ENCODE measurements at places on chromosomes 2 and 18. TPM values are rescaled to one million over a fixed set of nuclear protein-coding genes. Genes with fewer than 3 reads are reported as not detected.
A peak's percentile ranks its signal among the peaks of the same experiment; 100 is the strongest.

DNA sequence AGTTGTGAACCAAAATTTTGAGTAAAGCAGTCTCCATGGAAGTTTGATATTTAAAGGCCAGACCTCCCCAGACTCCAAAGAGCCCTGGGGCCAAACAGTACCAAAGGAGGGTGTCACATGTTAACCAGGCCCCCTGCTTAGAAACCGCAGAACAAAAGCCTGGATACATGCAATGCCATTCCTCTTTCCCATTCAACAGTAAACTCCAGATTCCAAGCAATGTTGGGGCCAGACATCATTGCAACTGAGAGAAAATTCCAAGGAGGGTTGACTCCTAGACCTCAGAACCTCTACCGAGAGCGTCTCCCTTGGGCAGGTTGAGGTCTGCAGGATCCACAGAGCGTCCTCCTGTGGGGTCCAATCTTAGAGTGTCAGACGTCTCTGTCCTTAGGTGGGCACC is 404.4 kb upstream of the SYT4 start:
- DNase-seq = no peak

DNA sequence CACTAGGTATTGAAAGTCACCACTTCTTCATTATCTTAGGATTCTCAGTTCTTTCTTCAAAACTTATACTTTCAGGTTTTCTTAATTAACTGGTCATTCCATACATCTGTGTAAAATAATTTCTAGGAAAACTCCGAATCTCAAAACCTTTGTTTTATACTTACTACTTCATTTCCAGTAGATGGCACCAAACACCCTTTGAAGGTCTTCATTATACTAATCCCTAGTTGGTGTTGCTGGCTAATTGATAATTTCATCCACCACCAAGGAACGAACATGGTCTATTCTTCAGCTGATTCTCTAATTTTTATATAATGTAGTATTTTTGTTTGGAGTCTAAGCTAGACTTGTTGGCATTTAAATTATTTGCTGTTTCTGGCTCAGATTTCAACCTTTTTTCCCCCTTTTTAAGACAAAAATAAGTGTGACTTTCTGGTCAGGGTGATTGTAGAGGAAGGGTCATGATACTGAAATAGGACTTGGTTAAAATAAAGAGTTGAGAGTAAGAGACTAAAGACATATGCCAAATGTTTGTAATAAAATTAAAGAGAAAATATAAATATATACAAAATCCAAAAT is 2.8 kb upstream of the MXD1 start:
- DNase-seq = no peak

DNA sequence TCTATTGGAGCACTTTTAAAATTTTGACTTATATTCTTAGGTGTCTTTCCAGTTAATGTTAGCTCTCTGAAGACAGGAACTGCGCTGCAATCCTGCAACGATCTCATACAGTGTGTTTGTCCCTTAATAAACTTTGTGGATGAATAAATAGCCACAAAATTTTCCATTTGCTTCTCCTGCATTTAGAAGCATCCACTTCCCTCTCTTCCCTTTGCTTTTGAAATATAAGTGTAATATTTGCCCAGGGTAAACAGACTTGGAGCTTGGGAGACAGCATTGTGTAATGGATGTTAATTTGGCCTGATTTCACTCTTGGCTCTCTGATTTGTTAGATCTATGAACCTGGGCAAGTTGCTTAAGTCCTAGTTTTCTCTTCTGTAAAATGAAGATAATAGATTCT is 58.2 kb upstream of the CD28 start:
- DNase-seq = no peak

Gene SLC23A3
- total RNA-seq = 0.55 TPM

Gene SERPINB4
- total RNA-seq = 0.53 TPM

DNA sequence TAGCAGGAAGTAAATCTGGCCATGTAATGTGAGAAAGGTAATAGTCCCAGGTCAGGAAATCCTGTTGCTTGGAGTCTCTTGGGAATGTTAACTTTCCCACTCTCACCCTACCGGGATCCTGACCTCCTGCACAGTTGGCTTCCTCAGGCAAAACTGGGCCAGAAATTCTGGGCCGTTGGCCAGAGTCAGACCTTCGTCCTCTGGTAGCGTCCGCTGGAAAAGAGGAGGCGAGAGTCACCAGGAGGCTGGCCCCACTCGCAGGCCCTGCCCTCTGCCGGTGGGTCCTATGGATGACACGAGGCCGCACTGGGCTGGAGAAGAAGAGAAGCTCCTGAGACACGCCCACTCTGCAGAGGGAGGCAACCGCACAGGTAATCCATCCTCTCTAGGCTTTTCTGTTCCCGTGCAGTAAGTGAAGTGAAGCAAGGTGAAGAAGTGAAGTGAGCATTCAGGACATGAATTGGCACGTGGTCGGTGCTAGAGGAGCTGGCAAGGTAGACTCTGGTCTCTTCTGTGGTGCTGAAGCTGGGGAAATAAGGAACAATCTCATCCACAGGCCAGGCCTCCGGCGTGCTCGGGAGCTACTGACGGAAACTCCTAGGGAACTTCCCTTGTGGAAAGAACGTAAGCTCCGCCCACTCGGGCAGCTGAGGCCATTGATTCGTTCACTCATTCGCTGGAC is 182.7 kb upstream of the GLI2 start:
- peak; percentile 94 for DNase-seq

Gene MOCOS
- 5.3 TPM for total RNA-seq

Gene NIFK
- total RNA-seq = 72.4 TPM

DNA sequence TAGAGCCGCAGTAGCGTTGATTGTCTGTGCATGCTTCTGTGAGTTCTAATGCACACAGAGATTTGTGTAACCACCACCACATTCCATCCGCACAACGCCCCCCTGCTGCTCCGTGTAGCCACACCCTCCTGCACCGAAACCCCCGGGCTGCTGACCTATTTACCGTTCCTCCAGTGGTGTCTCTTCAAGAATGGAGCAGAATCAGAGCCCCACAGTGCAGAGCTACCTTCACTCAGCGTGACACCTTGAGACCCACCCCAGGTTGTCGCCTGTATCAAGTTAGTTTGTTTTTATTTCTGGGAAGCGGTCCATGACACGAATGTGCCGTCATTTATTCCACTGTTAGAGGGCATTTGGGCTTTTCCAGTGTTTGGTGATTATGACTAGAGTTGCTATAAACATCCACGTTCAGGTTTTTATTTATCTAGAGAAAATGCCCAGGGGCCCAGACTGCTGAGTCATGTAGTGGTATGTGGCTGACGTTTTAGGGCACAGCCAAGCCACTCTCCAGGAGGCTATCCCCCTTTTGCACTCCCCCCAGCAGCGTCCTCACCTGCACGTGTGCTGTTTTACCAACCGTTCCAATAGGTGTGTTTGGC is 266.8 kb downstream of the NDUFA10 start:
- no peak for DNase-seq

Gene CD302
- total RNA-seq = 2.5 TPM

Gene FKBP7
- total RNA-seq = 3.2 TPM

Gene CTLA4
- total RNA-seq = not detected

- peak; percentile 51 for DNase-seq
Measured at GRCh38 chr2:63049211-63049969, 1.2 kb upstream of the OTX1 start.

GRCh38 chr18:45086777-45087176 is 406.1 kb downstream of the SETBP1 start:
- DNase-seq = no peak

- no peak for DNase-seq
Measured at GRCh38 chr2:195407783-195408182, 249.2 kb upstream of the SLC39A10 start.

DNA sequence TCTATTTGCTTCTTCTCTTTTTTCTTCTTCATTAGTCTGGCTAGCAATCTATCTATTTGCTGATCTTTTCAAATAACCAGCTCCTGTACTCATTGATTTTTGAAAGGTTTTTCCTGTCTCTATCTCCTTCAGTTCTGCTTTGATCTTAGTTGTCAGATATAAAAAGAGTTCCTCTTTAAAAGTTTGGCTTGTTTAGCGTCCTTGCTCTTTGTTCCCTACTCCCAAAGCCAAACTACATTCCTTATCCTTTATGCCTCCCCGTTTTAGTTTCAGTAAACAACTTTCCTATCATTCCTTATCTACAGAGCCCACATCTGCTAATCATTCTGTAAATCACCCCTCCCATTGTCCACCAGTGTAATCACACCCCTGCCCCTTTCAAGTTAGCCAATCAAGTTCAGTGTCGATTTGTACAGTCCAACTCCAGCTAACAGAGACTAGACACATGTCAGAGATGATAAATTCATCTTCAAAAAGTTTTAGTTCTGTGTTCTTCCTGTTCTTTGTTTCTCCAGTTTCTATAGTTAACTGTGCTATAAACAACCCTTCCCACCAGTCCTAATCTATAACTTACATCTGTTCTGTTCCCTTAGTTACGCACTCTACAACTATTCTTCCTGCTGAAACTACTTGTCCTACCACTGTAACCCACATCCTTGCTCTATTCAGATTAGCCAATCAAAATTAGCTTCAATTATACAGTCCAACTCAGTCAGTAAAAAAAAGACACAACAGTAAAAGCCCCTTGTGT is 44.4 kb downstream of the TFPI start:
- DNase-seq = no peak

GRCh38 chr2:45964223-45964841 is 312.9 kb downstream of the PRKCE start:
- DNase-seq = no peak

DNA sequence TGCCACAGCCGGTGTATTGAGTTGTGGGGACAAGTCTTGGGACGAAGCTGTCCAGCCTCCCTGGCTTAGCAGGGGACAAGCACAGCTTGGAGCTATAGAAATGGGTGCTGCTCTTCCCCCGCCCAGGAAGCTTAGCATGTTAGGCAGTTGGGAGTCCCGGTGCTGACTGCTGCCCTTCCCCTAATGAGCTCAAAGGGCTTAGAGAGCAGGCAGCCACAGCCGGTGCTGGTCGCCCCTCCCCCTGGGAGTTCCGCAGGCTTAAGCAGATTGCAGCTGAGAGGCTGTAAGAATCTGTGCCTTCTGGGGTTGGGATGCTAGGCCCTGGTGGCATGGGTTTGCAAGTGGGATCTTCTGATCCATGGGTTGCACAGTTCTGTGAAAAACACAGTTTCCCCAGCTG is 237.3 kb downstream of the DCDC2C start:
- no peak for DNase-seq

GRCh38 chr2:144812288-144812687 is 292.4 kb upstream of the ZEB2 start:
- DNase-seq = no peak

Gene IRS1
- total RNA-seq = 18.6 TPM

DNA sequence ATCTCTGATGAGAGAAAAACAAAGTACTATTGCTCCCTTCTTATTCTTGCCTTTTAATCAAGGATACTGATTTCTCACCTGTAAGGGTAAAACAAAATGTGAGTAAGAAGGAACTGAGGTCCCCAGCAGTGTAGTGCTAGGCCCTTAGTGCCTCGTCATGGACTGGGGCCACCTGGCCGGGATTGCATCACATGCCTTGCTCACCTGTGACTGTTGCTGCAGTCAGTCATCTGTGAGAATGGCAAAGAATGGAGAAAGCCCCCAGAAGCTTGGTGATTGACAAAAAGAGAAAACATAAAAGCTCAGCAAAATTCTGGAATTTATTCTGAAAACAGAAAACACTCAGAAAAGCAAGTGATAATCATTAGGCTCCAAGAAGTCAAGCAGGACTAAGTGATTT is 63.4 kb downstream of the SPATS2L start:
- DNase-seq = peak; percentile 31

- no peak for DNase-seq
Measured at GRCh38 chr2:24917086-24917485, 3.0 kb downstream of the ADCY3 start.

- DNase-seq = no peak
Measured at GRCh38 chr2:30666266-30666874, 140.9 kb downstream of the CAPN13 start.

DNA sequence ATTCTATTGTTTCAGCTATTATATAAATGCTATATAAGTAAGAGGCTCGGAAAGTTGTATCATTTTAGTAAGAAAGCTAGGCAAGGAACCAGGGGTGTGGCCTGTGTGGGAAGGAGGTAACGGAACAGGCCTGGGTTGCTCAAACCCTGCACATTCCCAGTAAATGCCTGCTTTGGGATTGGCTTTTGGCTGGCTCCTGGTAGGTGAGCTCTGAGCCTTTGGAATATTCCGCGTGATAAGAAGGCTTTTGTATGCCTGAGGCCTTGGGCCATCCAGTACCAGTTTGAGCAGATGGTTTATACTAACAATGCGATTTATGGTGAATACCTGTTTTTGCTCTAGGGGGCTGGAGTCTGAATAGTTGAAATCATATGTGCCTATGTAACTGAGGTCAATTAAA is 42.6 kb upstream of the CDH20 start:
- no peak for DNase-seq

GRCh38 chr2:200725596-200725995 is 86.1 kb upstream of the BZW1 start:
- no peak for DNase-seq

- no peak for DNase-seq
Measured at GRCh38 chr2:223654384-223654915, 52.3 kb upstream of the SCG2 start.

Gene COLEC11
- 1.3 TPM for total RNA-seq

- no peak for DNase-seq
Measured at GRCh38 chr2:225064362-225064761, 22.1 kb upstream of the DOCK10 start.

- no peak for DNase-seq
Measured at GRCh38 chr2:8317418-8317817, 364.4 kb upstream of the ID2 start.

Gene FIGN
- 23.1 TPM for total RNA-seq

GRCh38 chr2:37583402-37583801 is 88.0 kb downstream of the CDC42EP3 start:
- DNase-seq = no peak

- no peak for DNase-seq
Measured at GRCh38 chr18:54672846-54673475, 81.9 kb downstream of the DYNAP start.

DNA sequence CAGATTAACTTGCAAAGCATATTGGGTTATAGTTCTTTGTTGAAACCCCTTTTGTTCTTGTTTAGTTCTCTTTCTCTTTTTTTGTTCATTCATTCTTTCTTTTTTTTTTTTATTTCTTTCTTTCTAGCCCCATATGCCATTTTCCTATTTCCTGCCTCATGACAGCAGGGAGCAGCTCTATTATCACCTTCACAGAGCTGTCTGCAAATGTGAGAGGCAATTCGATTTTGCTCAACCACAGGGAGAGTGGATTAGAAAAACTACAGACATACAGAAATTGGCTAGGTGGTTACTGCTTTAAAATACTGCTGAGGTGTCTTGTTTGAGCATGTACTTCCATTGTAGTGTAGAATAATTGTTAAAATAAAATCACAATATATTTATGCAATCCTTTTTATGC is 44.2 kb upstream of the TBR1 start:
- DNase-seq = no peak

- peak; percentile 74 for DNase-seq
Measured at GRCh38 chr2:70767699-70768589, at the start of gene ADD2. TSS of gene ADD2 (minus strand) at chr2:70768200. CDS start at chr2:70706408, 61,792 bp downstream.

- DNase-seq = peak; percentile 24
Measured at GRCh38 chr2:230140667-230141066, 71.9 kb upstream of the SLC16A14 start.

Gene FAHD2A
- 39.8 TPM for total RNA-seq

Gene TP53I3
- 33.1 TPM for total RNA-seq

- DNase-seq = no peak
Measured at GRCh38 chr2:106039634-106040315, 154.3 kb downstream of the UXS1 start.

Data from WTC11 (cell line).